Muscle of leg (tissue), 16 donors: ENCODE measurements at places on chromosomes 7 and 10. TPM values are rescaled to one million over a fixed set of nuclear protein-coding genes. Genes with fewer than 3 reads are reported as not detected.
A peak's percentile ranks its signal among the peaks of the same experiment; 100 is the strongest.

DNA sequence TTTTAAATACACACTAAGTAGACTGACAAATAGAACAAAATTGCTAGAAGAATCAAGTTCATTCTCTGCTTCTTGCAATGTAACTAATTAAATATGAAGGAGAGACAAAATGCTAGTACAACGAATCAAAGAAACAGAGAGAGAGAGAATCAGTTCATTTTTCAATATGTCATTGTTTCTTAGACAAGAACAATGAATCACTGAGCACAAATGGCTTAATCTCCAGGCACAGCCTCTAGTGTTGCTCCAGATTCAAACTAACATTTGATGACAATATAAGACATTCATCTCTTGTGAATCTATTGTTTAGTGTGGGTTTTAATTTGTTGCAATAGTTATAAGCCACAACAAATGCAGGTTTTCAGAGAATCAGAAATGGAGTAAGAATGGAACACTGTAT lies 357.4 kb upstream of the TMEM229A start:
- H3K27me3 ChIP-seq = no peaks in the 10 kb centered on the region
- no peaks in the 10 kb centered on the region for H3K4me1 ChIP-seq
- DNase-seq = no peak
- H3K36me3 ChIP-seq = no peaks in the 10 kb centered on the region

DNA sequence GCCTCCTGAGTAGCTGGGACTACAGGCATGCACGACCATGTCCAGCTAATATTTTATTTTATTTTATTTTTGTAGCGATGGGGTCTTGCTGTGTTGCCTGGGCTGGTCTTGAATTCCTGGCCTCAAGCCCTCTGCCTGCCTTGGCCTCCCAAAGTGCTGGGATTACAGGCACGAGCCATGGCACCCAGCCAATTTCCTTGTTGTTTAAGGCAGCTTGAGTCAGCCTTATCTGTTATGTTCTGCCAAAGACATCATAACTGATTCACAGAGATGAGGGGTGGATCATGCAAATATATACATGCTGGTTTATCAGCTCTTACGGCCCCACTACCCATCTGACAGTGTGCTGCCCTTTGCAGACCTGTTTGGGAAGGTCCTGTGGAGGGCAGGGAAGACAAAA lies 826.7 kb downstream of the TYW1 start:
- no peak overlapping the region for H3K4me3 ChIP-seq
- no peaks in the 10 kb centered on the region for H3K27me3 ChIP-seq
- no peak for DNase-seq
- no peaks in the 10 kb centered on the region for H3K36me3 ChIP-seq
- H3K4me1 ChIP-seq = no peaks in the 10 kb centered on the region

TLX1 gene
- polyA plus RNA-seq = not detected

DNA sequence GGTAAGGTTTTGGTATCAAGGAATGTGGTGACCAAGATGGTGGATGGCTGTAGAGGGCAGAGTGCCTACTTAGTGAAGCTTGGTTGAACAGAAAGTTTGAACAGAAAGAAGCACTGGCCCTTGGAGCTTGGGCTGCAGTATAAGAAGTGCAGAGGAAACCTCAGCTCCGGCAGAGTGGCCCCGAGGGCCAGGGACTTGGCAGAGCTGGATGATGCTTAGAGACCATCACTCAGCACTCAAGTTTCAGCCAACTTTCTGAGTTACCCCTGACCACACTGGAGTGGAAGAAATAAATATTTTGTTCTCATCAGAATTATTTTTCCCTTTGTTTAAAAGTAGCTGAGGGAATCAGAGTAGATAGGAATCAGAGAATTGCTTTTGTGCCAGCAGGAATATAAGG lies 336.7 kb downstream of the C7orf25 start:
- H3K4me3 ChIP-seq = no peak overlapping the region
- no peak overlapping the region for H3K27ac ChIP-seq
- no peaks in the 10 kb centered on the region for H3K27me3 ChIP-seq
- no peaks in the 10 kb centered on the region for H3K36me3 ChIP-seq
- DNase-seq = peak; percentile 21

DNA sequence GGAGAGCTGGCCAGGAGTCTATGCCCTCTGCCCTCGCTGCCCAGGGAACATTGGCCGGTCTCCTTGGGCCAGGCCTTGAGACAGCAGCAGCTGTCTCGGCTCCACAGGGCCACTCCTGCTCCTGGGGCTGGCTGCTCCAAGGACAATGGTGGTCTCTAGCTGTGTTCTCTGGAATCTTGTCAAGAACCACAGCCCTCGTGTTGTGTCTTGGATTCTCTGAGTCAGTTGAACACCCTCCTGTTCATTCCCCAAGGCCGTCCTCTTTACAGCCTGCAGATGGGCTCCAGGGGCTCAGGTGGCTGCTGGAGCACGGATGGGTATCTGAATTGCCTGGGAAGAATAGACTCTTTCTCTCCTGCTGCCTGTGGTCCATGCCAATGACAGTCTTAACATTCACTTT lies 511.1 kb downstream of the GLRX3 start:
- no peak overlapping the region for H3K27ac ChIP-seq
- H3K36me3 ChIP-seq = no peaks in the 10 kb centered on the region
- no peak for DNase-seq
- H3K4me3 ChIP-seq = no peak overlapping the region

DNA sequence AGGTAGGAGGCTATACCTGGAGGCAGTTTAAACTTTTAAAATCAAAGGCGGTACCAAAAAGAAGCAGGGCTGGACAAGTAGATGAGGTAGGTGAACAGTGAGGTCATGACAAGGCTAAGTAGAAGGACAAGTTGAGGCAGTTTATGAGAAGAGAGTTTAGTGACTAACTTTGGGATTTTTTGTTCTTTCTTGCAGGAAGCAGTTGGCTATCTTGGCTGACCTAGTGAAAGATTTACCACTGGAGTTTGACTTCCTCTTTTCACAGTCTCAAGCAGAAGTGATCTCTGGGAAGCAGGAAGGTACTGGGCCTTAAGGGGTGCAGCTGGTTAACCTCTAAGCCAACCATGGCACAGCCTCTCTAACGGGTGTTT lies 26.3 kb downstream of the ENTPD7 start:
- H3K27me3 ChIP-seq = no peaks in the 10 kb centered on the region
- no peaks in the 10 kb centered on the region for H3K36me3 ChIP-seq
- no peak overlapping the region for H3K27ac ChIP-seq
- no peak overlapping the region for H3K4me3 ChIP-seq
- peak; percentile 40 for DNase-seq
